ENCODE measurements at places on chromosomes 6 and 20.

- no peak for DNase-seq
Measured at GRCh38 chr20:6711951-6712649, 55.4 kb upstream of the BMP2 start.

GRCh38 chr6:11362564-11362963 lies 130.1 kb upstream of the NEDD9 start:
- no peak for DNase-seq

GRCh38 chr6:45609141-45609638 lies 231.5 kb upstream of the SUPT3H start:
- DNase-seq: no peak

DNA sequence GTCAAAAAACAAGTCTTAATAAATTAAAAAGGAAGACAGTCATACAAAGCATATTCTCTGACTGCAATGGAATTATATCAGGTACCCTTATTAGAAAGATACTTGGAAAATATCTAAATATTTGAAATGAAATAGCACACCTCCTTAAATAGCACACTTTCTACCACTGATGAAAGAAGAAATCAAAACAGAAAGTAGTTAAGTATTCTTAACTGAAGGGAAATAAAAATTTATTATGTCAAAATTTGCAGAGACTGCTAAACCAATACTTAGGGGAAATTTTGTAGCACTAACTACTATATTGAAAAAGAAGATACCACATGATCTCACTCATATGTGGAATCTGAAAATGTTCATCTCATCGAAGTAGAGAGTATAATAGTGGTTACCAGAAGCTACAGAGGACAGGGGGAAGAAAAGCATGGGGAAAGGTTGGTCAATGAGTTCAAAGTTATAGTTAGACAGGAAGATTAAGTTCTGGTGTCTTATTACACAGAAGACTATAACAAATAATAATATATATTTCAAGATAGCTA lies 112.2 kb downstream of the ASCC3 start:
- no peak for DNase-seq

DNA sequence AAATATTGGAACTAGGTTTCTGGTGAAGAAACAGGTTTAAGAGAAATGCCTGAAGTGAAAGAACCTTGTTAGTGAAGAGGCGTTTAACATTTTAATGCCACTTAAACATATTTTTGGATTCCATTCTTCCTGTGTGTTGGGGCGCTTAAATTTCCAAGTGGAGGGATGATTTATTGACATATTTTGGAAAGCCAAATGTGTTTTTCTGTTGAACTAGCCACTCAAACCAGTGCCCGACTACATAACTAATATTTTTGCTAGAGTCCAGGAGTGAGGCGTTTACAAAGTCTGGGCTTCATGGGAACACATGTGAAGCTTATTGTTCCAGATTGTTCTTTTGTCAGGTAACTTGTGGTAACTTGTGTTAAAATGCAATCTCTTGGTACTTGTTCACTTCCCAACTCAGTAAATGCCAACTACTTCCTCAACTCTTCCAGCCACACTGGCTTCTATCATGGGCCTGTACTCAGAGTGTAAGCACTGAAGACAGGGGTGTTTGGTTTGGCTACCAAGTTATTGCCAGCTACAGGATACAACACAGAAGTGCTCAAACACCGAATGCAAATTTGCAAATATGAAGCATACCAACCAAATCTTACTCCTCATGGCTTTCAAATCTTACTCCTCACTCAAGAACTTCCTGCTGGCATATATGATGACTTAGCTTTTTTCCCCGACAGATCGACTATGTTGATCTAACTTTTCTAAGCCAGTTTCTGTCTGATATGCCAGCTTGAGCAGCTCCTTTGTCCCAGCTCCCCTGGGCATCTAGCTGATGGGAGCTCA lies 2.0 kb upstream of the ZNFX1 start:
- DNase-seq: no peak

DNA sequence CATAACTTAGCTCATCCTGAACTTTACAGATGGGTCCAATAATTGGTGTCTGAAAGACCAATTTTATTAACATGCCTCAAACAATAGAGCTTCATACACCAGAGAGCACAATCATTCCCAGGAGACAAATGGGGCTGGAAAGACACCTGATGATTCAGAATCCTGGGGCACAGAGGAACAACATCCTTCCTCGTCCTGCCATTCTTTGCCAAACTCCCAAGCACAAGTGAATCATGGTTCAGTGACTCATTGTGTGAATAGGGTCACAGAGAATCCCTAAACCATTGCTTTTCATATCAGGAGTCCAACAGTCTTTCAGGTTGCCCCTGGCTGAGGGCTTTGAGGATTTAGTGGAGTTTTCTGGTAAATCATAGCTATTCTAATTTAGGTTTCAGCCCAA lies 266.4 kb upstream of the BMP2 start:
- DNase-seq: no peak

DNA sequence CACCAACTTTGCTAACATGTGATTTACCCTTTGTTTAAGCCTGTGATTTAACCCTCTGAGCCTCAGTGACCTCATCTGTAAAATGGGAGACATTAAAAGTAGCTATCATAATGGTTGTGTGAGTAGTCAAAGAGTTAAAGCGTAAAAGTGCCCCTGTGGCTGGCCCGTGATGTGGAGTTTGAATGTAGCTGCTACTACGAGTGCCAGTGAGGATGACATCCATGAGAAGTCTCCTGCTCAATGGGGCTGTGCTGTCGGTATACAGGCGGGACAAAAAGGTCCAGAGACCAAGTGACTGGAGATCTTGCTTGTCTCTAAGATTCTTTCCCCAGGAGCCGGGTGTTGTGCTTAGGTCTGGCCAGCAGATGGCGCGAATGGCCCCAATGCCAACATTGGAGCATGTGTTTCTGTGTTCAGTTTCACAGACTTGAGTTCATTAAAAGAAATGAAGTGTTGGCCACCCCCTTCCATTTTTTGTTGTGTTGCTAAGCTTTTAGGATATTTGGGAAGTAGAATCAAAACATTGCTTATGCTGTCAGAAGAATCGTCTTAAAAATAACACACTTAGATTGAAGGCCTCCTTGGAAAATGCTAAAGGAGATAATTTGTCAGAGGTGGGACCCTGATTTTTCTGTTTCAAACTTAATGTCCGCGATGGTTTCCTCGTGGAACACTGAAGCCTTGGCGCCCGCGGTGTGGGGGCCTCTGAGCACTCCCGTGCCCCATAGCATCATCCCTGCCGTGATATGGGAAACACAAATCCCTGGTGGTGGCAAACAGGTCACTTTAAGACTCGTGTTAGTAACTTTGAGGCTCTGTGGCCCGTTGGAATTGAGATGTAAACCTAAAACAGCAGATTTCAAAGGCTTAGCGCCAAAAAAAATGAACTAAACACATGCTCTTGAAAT lies 9.3 kb upstream of the RBM38 start:
- DNase-seq: peak; percentile 73

GRCh38 chr6:135743476-135743875 lies 108.0 kb upstream of the PDE7B start:
- DNase-seq: no peak

DNA sequence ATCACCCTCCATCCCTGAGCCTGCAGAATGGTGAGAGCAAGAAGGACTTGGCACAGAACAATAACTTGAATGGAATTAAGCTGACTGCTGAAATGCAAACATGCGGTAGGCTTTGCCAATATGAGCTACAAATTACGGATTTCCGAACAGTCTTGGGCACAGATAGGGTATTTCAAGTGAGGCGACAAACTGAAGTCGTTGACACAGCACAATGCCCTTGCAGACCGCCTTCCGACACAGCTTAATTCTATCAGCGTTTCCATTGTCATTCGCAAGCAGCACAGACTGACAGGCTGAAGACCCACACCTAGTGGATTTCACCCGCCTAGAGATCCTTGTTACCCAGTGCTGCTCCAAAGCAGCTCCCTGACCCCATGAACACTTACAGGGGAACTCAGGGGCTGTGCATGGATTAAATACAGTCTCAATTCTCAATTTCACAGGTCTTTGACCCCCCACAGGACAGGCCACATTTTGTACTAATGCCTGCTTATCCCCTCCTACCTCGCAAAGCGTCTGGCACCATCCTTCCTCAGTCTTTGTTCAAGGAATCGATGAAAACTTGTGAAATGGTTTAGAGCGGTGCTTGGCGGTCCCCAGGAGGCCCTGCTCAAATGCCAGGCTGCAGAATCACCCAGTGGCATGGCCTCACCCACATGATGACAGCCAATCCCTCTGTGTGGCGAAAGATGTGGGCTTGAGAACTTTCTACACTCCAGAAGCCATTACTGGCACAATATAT lies 34.6 kb downstream of the RAMACL start:
- DNase-seq: no peak

DNA sequence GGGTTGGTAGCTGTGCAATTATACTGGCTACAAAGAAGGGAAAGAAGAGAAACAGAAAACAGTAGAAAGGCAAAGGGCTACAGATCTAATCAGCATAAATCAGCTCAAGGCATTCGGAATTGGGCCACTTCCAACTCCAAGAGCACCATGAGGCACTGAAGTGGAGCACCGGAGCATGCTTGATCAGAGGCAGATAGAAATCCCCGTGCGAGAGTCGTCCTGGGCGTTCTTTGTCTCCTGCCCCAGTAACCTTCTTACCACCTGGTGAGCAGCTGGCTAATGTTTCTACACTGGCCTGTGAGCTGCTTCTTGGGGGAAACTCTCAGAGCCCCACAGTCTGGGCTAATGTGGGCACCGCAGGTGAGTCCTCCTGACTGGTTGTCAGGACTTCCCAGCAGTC lies 16.7 kb downstream of the NEDD9 start:
- no peak for DNase-seq

DNA sequence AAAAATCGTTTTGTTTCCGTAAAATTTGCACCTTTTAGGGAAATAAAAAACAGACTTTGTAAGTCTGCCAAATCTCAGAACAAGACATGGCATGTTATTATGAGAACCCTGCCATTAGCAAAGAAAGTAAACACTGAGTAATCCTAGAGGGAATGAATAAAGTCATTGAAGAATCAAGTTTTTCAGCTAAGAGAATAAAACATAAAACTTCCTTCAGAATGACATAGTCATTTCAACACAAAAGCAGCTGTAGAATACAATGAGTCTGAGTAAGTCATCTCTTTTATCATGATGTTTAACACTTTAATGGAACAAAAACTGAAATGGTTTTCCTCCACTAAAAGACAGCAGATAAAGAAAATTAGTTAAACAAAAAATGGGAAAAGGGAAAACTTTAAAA lies 10.3 kb upstream of the DST start:
- DNase-seq: no peak

- DNase-seq: no peak
Measured at GRCh38 chr20:37901654-37902503, 1.0 kb upstream of the VSTM2L start.

DNA sequence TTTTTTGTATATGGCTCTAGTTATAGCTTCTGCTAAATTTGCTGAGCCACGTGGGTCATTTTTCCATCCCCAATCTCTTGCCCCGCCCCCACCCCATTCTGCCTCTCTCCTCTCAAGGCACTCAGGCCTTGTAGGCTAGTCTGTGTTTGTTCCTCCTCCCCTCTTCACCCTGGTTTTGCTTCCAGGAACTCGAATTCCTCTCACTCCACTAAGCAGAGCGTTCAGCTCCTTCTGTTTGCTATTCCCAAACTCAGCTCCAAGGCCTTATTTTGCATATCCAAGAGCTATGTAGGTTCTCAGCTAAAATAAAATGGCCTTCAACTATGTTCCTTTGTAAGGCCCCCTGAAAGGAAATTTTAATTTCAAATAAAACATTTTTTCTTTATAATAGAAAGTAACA lies 1293.7 kb downstream of the EPHA7 start:
- no peak for DNase-seq

DNA sequence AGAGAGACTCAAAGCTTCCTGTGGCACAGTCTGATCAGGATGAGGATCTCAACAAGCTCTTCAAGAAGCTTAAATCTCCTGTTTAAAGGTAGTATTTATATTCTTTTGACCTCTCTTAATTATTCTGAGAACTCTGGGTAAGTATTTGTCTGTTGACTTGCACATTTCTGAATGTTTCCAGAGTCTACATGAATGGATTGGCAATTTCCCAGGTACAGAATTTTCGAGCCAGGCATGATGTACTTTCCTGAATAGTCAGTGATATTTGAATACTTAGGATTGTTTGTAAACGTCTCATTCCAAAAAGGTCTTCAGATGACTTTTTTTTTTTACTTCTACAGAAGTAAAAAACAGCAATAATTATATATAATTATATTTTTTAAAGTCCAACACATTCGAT lies 293.4 kb downstream of the TBC1D32 start:
- DNase-seq: no peak

GRCh38 chr6:141677598-141678211 lies 455.0 kb upstream of the GJE1 start:
- peak; percentile 9 for DNase-seq

DNA sequence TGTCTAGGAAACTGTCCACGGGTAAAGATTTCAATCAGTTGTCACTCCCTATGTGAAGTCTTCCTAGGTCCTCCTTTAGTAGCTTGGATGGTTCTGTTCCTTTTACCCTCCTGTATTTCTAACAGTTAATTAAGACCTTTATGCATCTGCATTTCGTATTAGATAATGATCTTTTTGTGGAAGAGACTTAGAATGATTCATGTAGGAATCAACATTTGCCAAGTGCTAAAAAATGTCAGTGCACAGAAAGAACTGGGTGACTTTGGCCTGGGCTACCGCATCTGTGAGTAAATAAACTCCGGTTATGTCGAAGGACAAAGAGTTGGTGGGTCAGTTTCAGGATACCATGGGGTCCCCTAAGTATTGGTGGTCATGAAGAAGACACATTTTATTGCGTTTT lies 918.0 kb downstream of the TFAP2A start:
- no peak for DNase-seq

GRCh38 chr6:18693881-18694280 lies 306.7 kb downstream of the RNF144B start:
- no peak for DNase-seq

GRCh38 chr6:2042956-2043648 lies 202.3 kb downstream of the GMDS start:
- DNase-seq: no peak

DNA sequence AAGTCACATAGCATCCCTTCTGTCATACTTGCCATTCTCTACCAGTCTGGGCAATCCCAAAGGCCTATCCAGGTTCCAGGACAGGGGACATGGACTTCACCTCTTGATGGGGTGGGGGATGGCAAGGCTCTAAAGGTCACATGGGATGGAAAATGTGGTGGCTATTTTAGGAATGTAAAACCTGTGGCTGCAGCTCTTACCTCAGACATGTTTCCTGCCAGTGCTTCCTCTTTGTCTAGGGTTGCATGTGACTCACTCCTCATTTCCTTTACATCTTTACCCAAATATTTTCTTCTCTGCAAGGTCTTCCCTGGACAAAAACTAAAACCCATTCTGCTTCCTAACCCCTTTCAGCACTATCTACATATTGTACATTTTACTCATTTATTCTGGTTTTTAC lies 135.7 kb downstream of the BTBD3 start:
- no peak for DNase-seq

- no peak for DNase-seq
Measured at GRCh38 chr6:44036196-44036595, 91.1 kb downstream of the MRPL14 start.

Measured in neuronal stem cell (in vitro differentiated cells).